ENCODE measurements at places on chromosomes 1 and 21.

GRCh38 chr1:181538836-181539235, 55.5 kb downstream of the CACNA1E start:
- no peak for DNase-seq

DNA sequence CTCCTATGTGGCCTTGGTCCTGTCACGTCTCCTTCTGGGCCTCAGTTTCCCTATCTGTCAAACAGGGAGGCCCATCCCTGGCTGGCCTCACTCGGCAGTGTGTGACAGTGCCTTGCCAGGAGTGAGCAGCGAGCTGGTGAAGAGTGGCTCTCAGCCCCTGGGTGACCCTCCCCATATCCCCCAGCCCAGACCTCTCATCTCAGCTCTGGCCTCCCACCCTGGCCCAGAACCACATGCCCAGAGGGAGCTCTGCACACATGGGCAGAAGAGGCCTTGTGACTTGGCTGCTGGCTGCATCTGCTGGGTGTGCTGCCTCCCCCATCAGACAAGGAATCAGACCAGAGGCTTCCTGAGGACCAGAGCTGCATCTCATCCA, 19.5 kb upstream of the PADI1 start:
- DNase-seq, result no peak

- no peak for DNase-seq
Measured at GRCh38 chr1:42935971-42936308, 22.7 kb downstream of the SLC2A1 start.

GRCh38 chr1:194296201-194296600, 1109.8 kb upstream of the B3GALT2 start:
- no peak for DNase-seq

- DNase-seq, result no peak
Measured at GRCh38 chr21:35198565-35198964, 149.5 kb upstream of the RUNX1 start.

- no peak for DNase-seq
Measured at GRCh38 chr1:119336848-119337247, 31.7 kb upstream of the HAO2 start.

GRCh38 chr1:117036018-117036461, 24.1 kb upstream of the TTF2 start:
- no peak for DNase-seq

GRCh38 chr1:22168412-22168973, 25.6 kb upstream of the WNT4 start:
- no peak for DNase-seq

DNA sequence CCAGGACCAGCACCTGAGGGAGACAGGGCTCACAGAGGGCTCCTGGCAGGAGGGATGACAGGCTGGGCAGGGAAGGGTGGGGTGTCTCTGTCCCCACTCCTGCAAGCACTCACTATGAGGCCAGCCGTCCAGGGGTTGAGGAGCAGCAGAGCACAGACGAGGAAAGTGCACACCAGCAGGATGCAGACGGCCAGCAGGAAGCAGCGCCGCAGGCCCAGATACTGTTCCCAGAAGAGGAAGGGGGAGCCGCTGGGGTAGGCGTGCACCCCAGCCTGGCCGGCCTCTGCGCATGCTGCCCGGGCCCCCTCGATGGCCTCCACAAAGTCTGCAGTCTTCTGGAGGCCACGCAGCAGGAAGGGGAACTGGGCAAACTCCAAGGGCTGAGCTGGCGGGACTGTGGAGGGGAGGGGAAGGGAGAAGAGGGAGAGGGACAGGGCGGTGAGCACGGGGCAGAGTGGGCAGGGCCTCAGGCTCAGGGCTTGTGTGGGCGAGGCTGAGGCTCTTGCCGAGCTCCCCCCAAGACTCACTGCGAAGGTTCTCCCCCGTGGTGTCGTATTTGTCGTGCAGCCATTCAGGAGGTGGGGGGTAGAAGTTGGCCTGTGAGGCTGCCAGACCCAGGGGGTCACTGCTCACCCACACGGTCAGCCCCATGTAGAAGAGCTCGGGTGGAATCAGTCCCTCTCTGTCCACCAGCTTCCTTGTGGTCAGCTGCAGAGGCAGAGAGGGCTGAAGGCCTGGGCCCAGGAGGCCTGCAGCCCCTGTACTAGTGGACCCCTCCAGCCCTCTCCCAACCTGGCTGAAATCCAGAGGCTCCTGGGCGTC, 16.5 kb downstream of the PTCH2 start:
- no peak for DNase-seq

GRCh38 chr1:245512181-245512888, 357.6 kb downstream of the KIF26B start:
- no peak for DNase-seq

DNA sequence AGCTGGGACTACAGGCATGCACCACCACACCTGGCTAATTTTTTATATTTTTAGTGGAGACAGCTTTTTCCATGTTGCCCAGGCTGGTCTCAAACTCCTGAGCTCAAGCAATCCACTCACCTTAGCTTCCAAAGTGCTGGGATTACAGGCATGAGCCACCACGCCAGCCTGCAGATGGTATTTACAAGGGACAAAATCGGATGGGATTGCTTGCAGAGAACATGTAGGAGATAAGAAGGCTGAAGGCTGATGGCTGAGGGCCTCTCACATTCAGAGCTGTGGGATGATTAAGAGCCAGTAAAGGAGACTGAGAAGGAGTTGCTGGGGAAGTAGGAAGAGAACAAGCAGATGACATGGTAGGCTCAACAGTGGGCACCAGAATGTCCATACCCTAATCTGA, 24.0 kb upstream of the QSOX1 start:
- DNase-seq, result no peak

DNA sequence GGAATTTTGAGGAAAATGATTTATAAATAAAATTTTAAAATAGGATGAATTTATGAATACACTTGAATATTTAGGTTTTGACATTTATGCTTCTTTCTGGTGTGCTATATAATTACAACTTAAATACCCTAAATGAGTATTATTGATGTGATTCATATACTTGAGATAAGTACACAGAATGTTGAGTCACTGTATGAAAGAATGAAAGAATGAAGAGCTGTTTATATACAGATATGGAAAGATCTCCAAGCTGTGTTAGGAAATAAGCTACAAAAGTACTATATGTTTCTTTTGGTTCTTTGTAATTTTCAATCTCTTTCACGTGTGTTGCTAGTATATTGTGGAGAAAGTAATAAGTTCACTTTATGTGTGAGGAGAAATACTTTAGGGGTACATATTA, 147.2 kb downstream of the RASAL2 start:
- no peak for DNase-seq

GRCh38 chr1:201877877-201878401, 10.8 kb upstream of the SHISA4 start:
- peak; percentile 12 for DNase-seq

GRCh38 chr1:155085504-155086127, 7.0 kb downstream of the EFNA3 start:
- DNase-seq, result peak; percentile 80

DNA sequence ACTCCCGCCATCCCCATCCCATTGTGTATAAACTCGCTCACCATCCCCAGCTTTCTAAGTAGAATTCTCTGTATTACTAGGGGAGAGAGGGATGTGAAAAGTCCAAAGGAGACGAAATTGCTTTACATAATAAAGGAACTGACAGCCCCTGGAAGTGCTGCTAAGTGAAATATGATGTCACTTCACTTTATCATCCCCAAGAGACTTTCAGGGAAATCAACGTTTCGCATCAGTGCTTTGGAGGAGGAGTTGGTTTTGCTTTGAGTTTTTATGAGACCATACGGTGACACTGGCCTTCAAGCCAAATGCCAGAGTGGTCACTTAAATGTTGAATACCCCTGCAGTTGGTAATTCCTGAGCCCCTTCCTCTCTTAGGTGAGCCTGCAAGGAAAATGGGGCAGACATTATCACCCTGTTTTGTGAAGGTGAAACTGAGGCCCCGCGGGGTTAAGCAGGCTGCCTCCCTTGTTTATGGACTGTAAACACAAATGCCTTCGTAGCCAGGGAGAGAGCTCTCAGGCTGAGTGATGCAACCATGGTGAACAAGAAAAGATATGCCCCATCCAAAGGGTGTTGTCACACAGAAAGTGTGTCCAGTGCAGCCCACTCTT, 58.4 kb upstream of the KAZN start:
- DNase-seq, result no peak

DNA sequence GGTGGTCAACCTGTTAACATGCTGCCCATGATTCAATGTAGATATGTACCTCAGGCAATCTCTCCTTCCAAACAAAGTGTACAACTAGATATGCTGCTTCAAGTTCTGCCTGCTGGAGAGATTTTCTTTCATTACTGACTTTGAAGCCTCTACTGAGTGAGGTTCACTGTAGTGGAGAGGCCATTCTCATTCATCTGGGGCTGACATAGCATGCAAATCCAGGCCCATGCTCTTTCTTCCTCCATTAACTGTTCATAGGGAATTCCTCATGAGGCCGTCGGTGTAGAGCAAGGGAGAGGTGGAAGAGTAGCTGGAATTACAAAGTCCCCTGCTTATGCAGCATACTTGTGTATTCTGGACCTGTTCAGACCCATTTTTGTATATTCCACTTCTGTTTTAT, 38.6 kb downstream of the VANGL2 start:
- no peak for DNase-seq

- no peak for DNase-seq
Measured at GRCh38 chr1:228140724-228141225, 696 bp downstream of the GUK1 start.

- no peak for DNase-seq
Measured at GRCh38 chr1:1024149-1024770, 4.3 kb downstream of the AGRN start.

- DNase-seq, result no peak
Measured at GRCh38 chr1:55821234-55821633, 606.1 kb upstream of the USP24 start.

DNA sequence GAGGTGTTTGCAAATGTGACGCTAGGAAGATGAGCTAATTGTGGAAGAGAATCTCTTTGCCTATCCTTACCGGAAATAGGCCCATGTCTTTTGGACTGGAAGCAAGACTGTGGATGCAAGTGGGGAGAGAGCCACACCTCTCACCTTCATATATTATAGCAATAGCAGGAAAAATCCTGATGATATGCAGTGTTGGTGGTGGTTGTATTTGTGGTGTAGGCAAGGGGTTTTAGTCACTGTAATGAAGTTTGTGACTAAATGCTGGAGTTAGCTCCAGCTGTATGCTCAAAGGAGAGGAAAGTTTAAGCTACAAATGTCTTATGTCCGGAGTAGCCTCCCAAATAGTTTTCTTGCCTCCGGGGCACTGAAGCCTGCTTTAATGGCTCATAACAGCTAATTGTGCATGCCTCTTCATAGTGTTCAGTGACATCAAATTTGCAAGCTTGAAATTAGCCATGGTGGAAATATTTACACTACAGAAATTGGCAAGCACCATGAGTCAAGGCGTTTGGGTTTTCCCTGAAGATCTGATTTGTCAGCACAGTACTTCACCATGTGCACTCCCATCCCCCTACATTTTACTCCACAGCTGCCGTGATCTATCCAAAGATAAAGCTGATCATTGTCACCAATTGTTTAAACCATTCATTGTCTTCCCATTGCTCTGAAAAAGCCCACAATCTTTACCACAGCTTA, 102.6 kb upstream of the ZNF644 start:
- DNase-seq, result peak; percentile 2

- DNase-seq, result no peak
Measured at GRCh38 chr1:51487628-51488027, 31.4 kb downstream of the EPS15 start.

GRCh38 chr1:20100632-20101355, 18.5 kb downstream of the PLA2G2D start:
- peak; percentile 17 for DNase-seq

DNA sequence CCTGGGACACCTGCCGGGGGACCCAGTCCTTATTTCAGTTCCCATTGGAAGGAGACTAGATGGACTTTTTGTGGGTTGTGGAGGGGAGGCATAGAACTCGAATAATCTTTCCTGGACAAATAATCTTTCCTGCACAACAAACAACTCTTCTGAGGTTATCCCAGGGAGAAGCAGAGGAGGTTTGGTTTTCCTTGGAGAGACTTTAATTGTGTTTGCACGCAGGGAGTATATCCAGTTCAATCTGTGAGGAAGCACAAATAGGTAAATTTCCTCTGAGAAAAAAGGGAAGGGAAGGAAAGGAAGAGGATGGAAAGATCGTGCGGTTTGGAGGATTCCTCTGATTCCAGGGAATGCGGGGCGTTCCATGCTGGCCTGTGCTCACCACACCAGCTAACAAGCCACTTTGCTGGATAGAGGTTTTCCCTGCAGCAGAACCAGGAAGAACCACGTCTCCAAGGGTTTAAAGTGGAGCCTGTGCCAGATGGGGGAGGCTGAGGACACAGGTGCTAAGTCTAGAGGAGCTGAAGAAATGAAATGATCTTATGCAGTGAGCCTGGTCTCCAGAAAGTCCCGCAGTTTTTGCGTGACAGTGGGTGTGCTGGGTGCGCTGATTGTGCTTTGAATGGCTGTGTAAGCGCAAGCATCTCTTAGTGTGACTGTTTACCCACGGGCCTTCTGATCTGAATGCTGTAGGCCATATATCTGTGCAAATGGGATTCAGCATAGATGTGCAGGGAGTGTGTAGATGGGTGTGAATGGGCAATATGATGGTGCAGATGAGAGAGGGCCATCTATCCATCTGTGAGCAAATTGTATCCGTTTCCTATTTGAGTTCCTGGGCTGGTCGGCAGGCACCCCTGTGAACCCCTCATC, 7.6 kb downstream of the PAX7 start:
- no peak for DNase-seq

DNA sequence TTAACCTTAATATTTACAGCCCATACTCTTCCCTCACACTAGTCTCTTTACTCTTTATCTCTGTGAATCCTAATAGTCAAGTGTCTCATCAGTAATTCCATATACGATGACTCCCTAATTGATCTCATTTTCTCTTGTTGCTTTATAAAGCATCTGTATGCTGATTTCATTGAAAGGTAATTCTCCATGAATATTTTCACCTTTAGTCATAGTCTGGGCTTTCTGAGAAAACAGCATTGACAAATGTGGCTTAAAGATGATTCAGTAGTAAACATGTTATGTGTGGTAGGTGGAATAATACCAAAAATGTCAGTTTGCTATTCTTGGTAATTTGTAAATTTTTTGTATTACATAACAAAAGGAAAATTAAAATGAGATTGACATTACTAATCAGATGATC, 1176.5 kb downstream of the NCAM2 start:
- no peak for DNase-seq

GRCh38 chr21:30189773-30190172, 23.2 kb upstream of the CLDN17 start:
- DNase-seq, result no peak

DNA sequence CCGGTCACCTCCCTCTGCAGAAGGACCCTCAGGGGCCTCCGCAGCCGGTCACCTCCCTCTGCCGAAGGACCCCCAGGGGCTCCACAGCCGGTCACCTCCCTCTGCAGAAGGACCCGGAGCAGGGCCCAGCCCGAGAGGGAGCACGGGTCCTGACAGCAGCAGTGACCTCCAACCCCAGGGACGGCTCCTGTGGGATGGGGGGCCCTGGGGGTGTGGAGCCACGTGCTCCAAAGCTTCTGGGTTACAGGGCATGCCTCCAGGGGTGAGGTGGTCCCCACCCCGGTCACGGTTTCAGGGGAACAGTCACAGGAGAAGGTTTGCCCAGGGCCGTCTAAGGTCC, 40.3 kb downstream of the SLC19A1 start:
- DNase-seq, result no peak

Data from CD4-positive, alpha-beta T cell treated with Interleukin-15 for 4 hours (primary cell).